GM03348 (cell line): ENCODE measurements at places on chromosomes 11 and 22.

DNA sequence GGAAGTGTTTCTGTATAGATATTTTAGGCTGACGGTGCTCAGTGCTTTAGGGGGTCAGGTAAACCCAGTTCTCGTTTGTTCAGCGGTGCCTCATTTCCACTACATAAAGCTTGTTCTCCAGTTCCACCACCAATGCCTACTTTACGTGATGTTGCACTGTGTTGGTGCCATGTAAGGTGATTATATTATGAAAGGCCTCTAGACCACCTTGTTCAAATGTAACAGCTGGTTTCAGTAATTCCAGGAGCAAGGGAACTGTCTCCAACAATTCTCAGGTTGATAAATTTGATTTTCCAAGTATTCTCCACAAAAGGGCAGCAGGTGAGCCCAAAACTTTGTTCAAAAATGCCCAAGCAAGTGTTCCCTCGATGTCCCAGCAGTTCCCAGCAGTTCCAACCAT is 83.7 kb upstream of the SEPTIN5 start:
- DNase-seq = no peak

DNA sequence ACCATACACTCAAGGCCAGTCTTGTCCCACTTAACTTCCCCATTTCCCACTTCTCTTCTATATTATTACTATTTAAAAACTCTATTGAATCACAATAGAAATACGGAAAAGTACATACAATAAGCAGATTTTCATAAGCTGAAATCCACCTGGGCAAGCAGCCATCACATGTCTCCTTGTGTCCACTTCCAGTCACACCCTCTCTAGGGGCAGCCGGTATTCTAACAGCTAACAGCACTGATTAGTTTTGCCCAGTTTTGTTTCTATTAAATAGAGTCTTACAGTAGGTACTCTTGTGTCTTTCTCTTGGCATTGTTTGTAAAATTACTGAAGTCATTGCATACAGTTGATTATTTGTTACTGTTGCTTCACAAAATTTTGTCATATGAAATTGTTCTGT is 37.8 kb downstream of the PPP6R3 start:
- no peak for DNase-seq

DNA sequence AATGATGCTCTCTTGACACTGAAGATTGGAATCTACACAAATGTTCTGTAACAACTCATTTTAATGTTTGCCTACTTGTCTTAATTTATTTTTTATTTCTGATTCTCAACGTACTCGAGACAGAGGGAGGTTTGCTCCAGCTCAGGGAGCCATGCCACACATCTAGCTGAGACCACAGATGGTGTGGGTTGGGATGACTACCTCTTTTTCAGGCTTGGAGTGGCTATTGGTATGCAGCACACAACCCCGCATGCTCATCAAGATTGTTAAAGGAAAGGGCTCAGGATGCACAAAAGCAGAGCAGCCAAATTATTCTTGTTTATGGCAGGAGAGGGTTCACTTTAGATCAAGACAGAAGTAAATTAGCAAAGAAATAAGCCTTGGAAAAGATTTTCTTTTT is 424.5 kb downstream of the OPCML start:
- DNase-seq = no peak

GRCh38 chr11:33857933-33858371 is 33.9 kb downstream of the LMO2 start:
- peak; percentile 84 for DNase-seq

DNA sequence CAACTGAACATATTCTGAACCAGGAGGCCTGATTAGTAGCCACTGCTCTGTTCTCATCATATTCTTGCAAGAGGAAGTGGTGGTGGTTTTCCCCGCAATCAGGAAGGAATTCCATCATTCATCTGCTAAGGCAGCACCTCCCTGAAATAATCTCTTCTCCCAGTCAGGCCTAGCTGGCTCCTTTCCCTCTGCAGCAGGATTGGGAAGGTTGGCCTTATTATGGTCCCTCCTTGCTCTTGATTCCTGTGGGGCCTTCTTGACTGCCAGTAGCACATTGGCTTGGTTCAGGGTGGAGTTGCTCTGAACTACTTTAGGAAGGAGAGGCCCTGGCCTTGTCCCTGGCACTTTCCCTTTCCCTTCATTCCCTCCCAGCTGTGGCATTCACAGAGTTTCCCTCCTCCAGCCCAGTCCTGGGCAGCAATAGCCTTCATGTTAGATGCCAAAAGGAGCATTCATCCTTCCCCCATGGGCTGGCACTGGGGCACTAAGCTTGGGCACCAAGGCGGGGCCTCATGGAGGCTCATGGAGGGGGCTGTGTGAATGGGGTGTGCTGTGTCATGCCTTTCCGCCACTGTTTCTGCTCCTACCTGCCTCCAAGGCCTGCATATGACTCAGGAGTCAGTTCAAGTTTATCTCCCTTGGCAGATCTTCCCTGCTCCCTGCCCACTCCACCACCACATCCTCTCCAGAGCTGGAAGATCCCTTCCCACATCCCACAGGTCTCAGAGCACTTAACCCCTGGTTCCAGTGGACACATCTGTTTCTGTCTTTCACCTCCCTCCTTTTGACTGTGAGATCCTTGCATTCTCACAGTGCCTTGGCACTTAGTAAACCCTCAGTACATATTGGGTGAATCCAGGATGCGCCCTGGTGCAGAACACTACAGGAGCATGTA is 27.6 kb upstream of the CD44 start:
- peak; percentile 89 for DNase-seq
